NCI-H2107 (cell line): ENCODE measurements at places on chromosomes 5 and 9.
A peak's percentile ranks its signal among the peaks of the same experiment; 100 is the strongest.

DNA sequence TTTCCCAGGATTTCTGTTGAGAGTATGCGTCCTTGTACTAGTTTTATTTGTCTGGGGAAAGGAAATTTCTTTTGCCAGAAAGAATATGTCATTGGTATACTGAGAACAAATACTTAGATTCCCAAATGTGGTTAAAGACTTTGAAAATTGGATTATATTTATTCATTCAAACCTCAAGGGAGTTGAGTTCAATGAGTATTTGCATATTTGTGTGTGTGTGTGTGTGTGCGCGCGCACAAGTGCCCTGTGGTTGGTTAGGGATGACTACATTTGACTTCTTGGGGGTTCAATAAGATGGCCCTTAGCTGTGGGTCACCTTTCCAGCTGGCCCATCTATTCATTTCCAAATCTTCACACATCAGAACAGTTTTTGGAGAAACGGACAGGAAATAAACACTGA is 4.9 kb downstream of the RXFP3 start:
- no peak for DNase-seq

GRCh38 chr5:176959051-176959450 is 47.5 kb downstream of the UIMC1 start:
- peak; percentile 6 for DNase-seq

DNA sequence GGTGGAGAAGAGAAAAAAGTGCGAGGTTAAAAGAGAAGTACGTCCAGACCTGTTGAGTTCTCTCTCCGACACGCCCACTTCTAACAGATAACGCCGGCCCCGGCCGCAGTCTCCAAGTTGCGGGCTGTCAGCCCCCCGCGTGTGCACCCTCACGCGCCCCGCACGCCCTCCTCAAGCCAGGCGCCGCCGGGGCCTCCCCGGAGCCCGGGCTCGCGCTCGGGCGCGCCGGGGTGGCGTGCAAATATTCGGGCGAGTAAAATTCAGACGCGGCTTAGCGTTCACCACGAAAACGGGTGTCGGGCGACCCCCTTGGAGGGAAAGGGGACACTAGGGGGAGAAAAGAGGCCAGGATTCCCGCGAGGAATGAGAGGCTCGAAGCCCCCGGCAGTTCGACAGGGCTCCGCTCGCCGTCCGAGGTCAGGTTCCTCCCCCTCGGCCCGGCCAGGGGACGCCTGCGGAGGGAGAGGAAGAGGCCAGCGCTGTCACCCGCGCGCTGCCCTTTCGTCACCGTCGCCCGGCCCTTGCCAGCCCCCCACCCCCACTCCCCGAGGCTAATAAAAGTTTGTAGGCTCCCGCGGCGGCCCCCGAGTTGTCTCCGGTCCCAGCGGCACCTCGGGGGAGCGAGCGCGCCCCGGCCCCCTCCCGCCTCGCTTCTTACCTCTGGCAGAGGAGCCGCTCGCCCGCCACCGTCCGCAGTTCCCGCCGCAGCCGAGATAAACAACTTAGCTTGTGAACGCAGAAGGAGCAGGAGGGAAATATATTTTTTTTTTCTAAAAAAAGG is 743 bp downstream of the NR3C1 start:
- no peak for DNase-seq

DNA sequence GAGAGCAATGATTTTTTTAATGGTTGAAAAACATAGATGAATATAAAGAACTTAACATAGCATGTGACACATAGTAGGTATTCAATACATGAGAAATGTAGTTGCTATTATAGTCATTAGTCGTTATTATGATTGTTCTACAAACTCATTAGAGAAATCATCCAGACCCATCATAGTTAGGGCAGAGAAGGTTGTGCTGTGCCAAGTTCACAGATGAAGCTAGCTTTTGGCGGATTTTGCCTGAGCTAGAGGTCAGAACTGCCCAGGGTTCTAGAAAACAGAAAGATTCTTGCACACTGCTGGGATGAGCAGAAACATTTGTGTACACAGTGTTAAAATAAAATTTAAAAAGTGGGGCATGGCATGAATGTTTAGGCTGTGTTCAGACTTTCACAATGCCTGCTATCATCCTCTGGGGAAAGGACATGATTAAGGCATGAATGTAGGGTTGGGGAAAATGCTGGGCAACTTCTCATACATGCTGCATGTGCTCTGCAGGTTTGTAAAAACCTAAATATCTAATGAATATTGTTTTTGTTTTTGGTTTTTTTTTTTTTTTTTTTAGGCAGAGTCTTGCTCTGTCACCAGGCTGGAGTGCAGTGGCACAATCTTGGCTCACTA is 33.3 kb upstream of the RAD23B start:
- no peak for DNase-seq

DNA sequence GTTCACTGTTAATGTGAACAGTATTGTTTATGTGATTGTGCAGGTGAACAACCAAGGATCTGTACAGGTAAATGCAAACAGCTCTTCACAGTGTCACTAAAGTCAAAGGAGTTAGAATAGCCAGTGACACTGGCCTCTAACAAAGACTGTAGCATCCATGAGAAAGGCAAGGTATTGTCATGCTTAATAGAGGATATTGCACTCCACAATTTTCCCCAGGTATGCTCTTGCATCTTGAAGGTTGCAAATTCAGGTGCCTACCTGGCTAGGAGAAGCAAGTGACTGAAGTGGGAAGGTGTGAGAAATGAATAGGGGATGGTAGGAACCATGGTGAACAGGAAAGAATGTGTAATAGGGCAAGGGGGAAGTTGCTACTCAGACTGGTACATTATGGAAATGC is 101.2 kb upstream of the EFNA5 start:
- no peak for DNase-seq

DNA sequence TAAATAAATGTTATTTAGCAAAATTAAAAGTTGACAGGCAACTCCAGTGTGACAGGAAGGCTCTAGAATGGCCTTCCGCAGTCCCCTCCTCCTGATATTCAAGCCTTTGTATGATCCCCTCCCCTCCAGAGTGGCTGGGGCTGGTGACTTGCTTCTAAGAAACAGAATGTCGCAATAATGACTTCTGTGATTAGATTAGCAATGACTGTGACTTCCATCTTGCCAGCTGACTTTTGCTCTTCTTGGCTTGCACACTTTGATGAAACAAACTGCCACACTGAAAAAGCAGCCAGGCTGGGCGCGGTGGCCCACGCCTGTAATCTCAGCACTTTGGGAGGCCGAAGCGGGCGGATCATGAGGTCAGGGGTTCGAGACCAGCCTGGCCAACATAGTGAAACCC is 106.5 kb upstream of the LARP1 start:
- DNase-seq: no peak

DNA sequence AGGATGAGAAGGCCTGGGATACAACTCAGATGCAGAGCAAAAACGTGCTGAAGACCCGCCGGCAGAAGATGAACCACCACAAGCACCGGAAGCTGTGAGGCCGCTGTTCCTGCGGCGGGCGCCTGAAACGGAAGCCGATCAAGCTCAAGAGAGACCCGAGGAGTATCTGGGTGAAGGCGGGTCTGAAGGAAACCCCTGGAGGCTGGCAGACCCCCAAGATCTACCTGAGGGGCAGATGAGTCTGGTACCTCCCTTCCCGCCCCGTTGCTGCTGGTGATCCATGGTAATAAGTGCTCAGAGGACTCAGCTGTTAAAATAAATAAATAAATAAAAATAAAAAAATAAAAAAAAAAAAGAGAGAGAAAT is 89.3 kb downstream of the BASP1 start:
- DNase-seq: no peak

- DNase-seq: no peak
Observed at GRCh38 chr9:20363233-20363632, 259.1 kb downstream of the MLLT3 start.

DNA sequence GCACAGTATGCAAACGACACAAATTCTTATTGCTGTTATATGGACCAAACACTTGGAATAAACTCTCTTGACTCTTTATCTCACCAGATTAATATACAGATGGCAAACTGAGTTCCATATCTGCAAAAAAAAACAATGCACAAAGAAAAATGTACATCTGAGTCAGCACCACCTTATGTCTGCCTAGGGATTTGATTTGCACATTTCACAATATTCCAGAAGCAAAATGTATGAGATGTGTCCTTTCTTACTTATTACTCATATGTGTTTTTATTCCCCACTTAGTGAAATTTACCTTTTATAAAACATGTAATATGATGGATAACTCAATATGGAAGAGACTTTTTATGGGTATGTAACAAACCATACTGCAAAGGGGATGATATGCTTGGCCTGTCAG is 236.9 kb downstream of the GLIS3 start:
- no peak for DNase-seq

DNA sequence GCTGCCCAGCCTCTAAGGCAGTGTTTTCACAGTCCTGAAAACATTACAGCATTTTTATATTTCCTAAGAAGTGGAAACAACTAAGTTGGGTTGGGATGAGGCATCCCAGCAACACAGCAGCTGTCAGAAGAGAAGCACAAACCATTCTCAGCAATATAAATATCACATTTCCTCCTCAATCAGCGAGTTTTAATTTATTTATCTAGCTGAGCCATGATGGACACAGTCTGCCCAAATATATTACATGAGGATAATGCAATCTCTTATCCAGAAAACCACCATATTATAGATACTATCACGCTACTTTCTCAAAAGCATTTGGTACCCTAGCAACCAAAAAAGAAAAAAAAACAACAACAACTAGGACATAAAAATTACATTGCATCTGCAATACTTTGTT is 158.5 kb downstream of the FSTL4 start:
- DNase-seq: no peak

DNA sequence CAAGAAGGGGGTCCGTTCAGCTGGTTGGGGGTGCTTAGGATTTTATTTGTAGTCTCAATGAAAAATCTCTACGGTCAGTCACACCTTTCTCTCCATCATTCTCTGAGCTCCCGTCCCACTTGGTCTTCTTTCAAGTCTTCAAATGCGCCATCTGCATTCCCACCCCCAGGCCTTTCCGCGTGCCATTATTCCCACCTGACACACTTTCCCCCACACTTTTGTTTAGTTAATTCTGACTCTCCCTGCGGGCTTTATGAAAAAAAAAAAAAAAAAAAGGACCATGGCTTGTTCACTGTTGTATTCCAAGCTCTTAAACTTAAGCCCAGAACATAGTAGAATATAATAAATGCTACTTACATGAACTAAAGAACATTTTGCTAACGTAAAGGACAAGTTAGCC is 11.7 kb upstream of the OR5C1 start:
- no peak for DNase-seq

- DNase-seq: no peak
Observed at GRCh38 chr9:105297442-105298075, 53.1 kb downstream of the SLC44A1 start.

DNA sequence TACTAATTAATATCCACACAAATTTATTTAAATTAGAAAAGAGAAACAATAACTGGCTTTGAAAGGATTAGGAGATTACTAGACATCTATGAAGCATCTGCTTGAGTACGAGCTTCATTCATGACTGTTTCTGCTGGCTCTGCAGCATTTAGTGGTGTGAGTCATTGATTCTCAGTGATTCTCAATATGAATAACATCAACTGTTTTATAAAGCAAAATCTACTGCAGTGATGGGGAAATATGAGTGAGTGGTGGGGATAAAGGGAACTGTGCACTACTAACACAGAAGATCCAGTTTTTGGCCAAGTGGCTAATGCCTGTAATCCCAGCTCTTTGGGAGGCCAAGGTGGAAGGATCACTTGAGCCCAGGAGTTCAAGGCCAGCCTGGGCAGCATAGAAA is 8.4 kb downstream of the FNBP1 start:
- DNase-seq: no peak

DNA sequence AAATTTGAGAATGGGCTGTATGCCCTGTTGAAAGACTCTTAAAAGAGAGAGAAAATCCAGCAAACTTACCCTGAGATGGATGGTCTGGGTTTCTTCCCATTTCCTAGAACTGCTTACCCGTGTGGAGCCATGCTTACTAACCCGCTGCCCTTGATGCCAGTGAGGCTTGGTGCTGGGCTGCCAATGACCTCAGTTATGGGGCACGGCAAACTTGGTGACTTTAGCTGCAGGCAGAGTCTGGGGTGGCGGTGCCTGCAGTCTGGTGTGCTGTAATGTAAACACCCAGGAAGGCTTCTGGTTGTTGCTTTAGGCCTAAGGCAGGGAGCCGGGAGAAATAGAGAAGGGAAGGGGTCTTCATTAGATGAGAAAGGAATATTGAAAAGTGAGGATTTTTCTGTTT is 7.3 kb upstream of the TENT4A start:
- no peak for DNase-seq

GRCh38 chr5:143041972-143042770 is 272.0 kb downstream of the ARHGAP26 start:
- peak; percentile 21 for DNase-seq

GRCh38 chr9:121783521-121784507 is 132.4 kb downstream of the DAB2IP start:
- no peak for DNase-seq
